A673 (cell line): ENCODE measurements at places on chromosomes 3 and 15.

DNA sequence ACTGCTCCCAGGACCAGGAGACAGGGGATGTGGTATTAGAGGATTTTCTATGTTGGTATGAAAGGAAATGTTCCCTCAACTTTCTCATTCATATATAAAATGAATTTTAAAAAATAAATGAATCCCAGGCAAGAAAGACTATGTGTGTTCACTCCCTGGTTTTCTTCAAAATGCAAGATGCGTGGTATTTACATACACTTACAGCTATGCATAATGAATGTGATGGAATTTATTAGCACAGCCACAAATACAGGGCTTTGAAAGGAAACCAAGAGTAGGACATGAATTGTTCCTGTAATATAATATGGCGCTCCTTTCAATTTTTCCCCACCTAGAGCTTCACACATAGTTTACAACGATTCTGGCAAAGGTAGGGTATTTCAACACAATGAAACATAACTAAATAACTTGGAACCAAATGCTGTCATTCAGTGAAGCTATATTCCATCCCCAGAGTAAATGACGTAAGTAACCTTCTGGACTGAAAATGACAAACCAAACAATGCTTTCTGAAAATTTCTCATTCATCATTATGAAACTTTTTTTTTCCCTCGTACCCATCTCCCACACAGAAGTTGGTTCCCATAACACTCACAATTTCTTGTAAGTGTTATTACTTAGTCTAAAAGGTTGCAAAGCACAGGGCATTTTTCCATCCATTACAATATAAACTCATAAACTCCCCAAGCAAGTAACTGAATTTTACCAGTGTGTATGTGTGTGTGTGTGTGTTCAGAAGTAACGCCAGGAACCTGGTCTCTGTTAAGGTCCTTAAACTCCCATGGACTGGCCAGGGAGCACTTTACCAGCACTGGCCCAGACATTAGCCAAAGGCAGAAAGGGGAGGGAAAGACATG is 41.8 kb downstream of the CBLB start:
- no peak for DNase-seq

DNA sequence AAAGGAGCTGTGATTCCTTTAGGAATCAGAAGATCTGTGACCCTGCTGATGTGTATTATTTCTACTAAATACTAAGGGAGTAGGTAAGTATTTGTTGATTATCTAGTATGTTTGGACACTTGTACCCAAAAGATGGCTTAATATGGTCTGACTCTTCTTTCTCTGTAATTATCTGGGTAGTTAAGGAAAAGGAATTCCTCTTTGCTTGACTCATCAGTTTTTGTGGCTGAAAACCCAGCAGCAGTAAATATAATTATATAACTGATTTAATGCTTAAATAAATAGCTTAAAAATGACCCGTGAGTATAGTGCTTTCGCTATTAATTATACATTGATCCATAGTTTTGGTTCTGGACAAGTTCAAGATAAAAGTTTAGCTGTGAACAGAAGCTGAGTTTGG is 155.8 kb downstream of the LRTM1 start:
- no peak for DNase-seq

GRCh38 chr3:73542136-73542535 is 82.6 kb downstream of the PDZRN3 start:
- no peak for DNase-seq

DNA sequence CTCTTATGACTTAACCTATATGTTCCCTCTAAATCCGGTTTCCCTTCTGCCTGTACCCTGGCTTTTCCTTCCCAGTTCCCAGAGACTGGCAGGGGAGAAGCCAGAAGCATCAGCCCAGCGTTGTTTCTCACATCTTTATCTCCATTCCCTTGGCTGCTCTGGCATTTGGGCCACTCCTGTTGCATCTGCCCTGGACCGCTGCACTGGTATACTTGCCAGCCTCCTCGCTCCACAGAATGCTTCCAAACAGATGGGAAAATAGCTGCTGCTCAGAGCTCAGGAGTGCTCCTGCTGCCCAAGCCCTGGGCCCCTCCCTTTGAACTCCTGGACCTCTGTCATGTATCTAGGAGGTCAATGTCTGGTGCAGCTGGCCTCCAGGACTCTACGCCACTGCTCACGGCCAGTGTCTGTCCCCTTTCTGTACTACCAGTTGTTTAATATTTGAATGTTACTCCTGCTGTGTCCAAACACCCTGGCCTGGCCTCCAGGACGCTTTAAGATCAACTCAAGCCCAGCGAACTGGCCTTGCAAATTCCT is 6.8 kb downstream of the SPINT1 start:
- no peak for DNase-seq

DNA sequence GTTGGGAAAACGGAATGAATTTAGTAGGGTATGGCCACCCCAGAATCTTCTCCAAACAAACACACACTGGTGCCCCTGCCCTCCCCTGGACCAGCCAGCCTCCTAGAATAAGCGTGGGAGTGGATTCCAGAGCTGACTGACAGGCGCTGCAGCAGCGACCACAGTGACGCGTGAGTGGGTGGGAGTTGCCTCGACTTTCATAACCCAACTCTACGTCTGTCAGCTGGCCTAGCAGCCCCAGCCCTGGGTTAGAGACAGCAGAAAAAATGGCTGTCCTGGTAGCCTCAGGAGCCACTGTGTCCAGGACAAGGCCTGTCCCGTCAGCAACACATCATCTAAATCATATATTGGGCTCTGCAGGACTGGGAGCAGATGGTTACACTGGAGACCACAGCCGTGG is 10.0 kb downstream of the PLA2G4B start:
- DNase-seq: no peak

DNA sequence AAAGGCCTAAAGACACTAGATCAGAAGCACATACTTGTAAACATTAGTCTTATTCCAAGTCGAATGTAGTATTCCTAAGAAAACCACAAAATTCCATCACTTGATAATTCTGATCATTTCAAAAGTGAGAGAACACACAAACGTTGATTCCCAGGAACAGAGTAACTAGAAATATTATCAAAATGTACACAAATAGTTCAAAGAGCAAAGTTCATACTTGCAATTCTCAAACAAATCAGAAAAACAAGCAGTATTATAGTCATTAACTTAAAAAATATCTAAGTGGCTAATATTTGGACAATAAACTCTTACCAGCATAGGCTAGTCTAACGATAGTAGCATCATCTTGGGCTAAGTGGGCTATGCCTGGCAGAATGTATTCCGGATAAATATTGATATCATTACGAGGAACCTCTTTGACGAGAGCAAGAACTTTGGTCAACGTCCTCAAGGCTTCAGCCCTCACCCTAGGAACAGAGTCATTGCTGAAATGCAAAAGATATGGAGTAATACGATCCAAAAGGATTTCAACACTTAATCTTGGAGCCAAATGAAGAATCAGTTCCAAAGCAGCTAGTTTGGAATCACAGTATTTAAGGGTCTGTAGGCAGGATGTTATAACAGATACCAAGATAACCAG is 13.3 kb downstream of the PIK3R4 start:
- DNase-seq: no peak
